Astrocyte (in vitro differentiated cells and primary cell): ENCODE measurements at places on chromosomes 13 and 19. TPM values are rescaled to one million over a fixed set of nuclear protein-coding genes. Genes with fewer than 3 reads are reported as not detected.

- no peaks in the 10 kb centered on the region for H3K27me3 ChIP-seq
- H3K4me3 ChIP-seq = no peak overlapping the region
- H3K4me1 ChIP-seq = no peaks in the 10 kb centered on the region
- H3K27ac ChIP-seq = no peak overlapping the region
Measured at GRCh38 chr13:93690139-93690538, 463.5 kb downstream of the GPC6 start.

GRCh38 chr19:43525836-43526771, 897 bp downstream of the ETHE1 start:
- peak overlapping the region; percentile 83 for H3K4me3 ChIP-seq
- DNase-seq = no peak
- peak overlapping the region; percentile 60 for H3K27ac ChIP-seq
- H3K27me3 ChIP-seq = no peaks in the 10 kb centered on the region

- H3K27me3 ChIP-seq = no peaks in the 10 kb centered on the region
- no peaks in the 10 kb centered on the region for H3K36me3 ChIP-seq
- H3K4me3 ChIP-seq = no peak overlapping the region
- H3K4me1 ChIP-seq = no peaks in the 10 kb centered on the region
- no peak overlapping the region for H3K27ac ChIP-seq
Measured at GRCh38 chr13:47188802-47189201, 291.9 kb upstream of the HTR2A start.

GRCh38 chr19:35369522-35369921, 1.3 kb upstream of the GPR42 start:
- H3K27me3 ChIP-seq = no peaks in the 10 kb centered on the region
- H3K4me3 ChIP-seq = no peak overlapping the region
- H3K4me1 ChIP-seq = no peaks in the 10 kb centered on the region
- DNase-seq = no peak
- H3K36me3 ChIP-seq = no peaks in the 10 kb centered on the region
- H3K27ac ChIP-seq = no peak overlapping the region

Gene ZNF761
- 10.3 and 11.3 TPM in 2 replicates for total RNA-seq

DNA sequence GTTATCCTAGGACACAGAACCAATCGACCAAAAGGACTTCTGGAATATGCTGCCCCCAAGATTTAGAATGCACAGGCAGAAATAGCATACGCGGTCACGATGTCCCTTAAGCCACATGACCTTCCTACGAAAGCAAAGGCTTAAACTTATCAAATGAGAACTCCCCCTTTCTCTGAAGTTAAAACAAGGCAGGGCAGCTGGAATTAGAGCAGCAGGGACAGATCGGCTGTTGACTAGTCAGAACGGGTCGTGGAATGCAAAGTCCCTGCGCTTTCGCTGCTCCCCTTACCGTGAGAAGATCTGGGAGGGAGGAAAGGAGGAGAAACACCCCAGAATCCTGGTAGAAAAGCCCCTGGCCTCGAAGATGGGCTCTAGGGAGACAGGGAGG, 799 bp upstream of the USPL1 start:
- peaks cover 12% of the 10 kb centered on the region for H3K4me1 ChIP-seq
- DNase-seq = peak; percentile 92
- peaks cover 3% of the 10 kb centered on the region for H3K36me3 ChIP-seq

GRCh38 chr13:111385183-111385857, 64.9 kb downstream of the TEX29 start:
- no peaks in the 10 kb centered on the region for H3K4me1 ChIP-seq
- DNase-seq = no peak
- no peak overlapping the region for H3K4me3 ChIP-seq
- H3K36me3 ChIP-seq = no peaks in the 10 kb centered on the region

DNA sequence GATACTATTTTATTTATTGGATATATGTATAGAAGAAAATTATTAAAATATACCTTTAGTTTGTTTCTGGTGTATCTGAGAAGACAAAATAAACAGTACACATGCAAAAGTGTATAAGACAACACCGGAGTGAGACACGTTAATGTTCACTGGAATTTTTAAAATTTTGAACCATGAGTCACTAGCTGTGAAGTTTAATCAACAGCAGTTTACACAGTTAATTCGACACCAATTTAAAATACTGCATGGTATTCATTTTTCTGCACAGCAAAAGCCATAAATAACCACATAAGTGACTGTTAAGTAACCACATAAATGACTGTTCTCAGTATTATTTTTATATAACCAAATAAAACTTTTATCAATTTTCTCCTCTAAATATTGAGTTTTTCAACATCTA, 418.7 kb upstream of the NBEA start:
- peak; percentile 46 for DNase-seq
- no peak overlapping the region for H3K4me3 ChIP-seq
- H3K27ac ChIP-seq = no peak overlapping the region
- no peaks in the 10 kb centered on the region for H3K36me3 ChIP-seq
- no peaks in the 10 kb centered on the region for H3K4me1 ChIP-seq

GRCh38 chr19:3062165-3063105, at the start of gene TLE5:
Gene TLE5 (minus strand): TSS chr19:3062495. CDS start chr19:3062200, 295 bp downstream.
- peaks cover 9% of the 10 kb centered on the region for H3K4me1 ChIP-seq
- peak within 1 kb of the TSS; percentile 53 for H3K27ac ChIP-seq
- peaks cover 7% of the 10 kb centered on the region for H3K36me3 ChIP-seq
- no peaks in the 10 kb centered on the region for H3K27me3 ChIP-seq
- no peak for DNase-seq
- H3K4me3 ChIP-seq = peak within 1 kb of the TSS; percentile 81

Gene LGALS14
- not detected in 2 replicates for total RNA-seq

- no peaks in the 10 kb centered on the region for H3K27me3 ChIP-seq
- H3K4me1 ChIP-seq = peaks cover 7% of the 10 kb centered on the region
- H3K4me3 ChIP-seq = no peak overlapping the region
- DNase-seq = peak; percentile 34
- H3K27ac ChIP-seq = no peak overlapping the region
Measured at GRCh38 chr19:33906578-33907335, 110.1 kb downstream of the KCTD15 start.
